RWPE2 (cell line): ENCODE measurements at places on chromosomes 2 and 18.

DNA sequence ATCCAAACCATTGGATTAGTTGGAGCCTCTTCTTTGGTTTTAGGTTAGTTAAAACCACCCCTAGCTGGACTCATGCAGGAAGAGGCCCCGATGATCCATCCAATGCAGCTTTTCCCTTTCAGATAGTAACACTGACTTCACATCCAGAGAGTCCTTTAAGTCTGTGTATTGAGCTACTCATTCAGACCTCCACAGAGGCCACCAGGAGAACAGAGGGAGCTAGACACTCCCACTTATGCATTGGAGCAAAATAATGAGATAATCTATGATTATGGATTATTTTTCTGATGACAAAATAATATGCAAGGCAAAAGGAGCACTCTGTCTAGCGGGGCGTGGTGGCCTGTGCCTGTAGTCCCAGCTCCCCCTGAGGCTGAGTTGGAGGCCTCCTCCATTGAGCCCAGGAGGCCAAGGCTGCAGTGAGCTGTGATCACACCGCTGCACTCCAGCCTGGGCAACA is 1.6 kb upstream of the ROCK2 start:
- peaks cover 14% of the 10 kb centered on the region for H3K4me1 ChIP-seq

- H3K4me1 ChIP-seq, result no peaks in the 10 kb centered on the region
- H3K27ac ChIP-seq, result no peak overlapping the region
- DNase-seq, result no peak
Observed at GRCh38 chr2:70960833-70961647, 17.4 kb upstream of the ANKRD53 start.

DNA sequence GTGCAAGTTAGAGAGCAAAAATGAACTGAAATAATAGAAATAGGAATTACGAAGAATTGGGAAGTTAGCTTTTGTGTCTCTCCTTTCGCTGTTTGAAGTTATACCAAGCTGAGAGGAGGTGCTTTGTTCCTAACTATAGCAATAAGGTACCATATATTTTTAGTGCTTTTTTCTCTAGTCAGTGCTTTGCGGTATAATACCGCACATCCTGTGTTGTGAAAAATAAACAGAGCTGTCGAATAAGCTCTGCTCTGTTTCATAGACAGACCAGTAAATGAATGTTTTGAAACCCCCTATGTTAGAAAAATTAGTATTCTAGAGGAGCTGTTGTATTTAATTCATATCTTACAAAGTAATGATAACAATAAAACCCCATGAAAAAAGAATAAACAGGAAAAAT is 130.8 kb downstream of the MAP4K4 start:
- no peak overlapping the region for H3K4me3 ChIP-seq
- peaks cover 45% of the 10 kb centered on the region for H3K4me1 ChIP-seq
- H3K36me3 ChIP-seq, result peaks cover 84% of the 10 kb centered on the region
- peak overlapping the region; percentile 88 for H3K27ac ChIP-seq
- H3K27me3 ChIP-seq, result no peaks in the 10 kb centered on the region
- DNase-seq, result no peak

DNA sequence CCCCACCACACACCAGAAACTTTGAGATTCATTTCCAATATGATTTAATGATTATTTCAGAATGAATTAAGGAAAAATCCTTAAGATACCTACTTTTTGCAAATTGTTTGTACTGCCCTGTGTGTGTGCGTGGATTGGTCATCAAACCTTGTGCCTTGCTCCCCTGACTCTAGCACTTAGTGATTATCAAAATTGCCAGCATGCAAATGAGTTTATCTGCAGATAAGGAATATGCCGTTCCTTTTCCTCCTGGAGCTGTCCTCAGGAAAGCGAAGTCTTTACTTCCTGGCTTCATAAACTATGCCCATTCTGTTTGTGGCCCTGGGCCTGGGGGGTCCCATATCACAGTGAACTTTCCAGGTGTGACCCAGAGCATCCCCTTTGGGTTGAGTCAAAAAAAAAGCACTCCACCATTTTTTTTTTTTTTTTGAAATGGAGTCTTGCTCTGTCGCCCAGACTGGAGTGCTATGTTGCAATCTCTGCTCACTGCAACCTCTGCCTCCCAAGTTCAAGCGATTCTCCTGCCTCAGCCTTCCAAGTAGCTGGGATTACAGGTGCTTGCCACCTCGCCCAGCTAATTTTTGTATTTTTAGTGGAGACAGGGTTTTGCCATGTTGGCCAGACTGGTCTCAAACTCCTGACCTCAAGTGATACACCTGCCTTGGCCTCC is 11.4 kb downstream of the CHMP1B start:
- H3K27me3 ChIP-seq, result no peaks in the 10 kb centered on the region
- H3K4me1 ChIP-seq, result peaks cover 24% of the 10 kb centered on the region
- H3K27ac ChIP-seq, result no peak overlapping the region
- no peak overlapping the region for H3K4me3 ChIP-seq
- no peak for DNase-seq

- DNase-seq, result no peak
- H3K36me3 ChIP-seq, result no peaks in the 10 kb centered on the region
- H3K4me1 ChIP-seq, result peaks cover 4% of the 10 kb centered on the region
Observed at GRCh38 chr2:223523551-223524001, 78.6 kb downstream of the SCG2 start.

DNA sequence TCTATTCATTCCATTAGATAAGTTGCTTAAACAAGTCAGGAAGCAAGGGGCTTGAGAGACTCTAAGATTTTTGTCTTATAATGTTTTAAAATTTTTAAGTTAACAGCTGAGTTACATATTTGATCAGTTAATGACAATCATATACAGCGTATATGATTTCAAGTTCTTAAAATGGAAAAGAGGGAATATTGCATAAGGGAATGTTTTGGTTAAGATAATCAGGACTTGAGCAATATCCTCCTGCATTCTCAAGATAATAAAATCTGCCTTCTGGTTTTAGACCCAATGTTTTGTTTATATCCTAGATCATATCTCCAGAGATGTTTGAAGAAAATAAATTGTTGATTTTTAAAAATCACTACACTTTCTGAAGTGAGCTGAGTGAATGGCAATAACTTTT is 13.4 kb upstream of the DYNC1I2 start:
- H3K36me3 ChIP-seq, result no peaks in the 10 kb centered on the region
- H3K27me3 ChIP-seq, result no peaks in the 10 kb centered on the region
- DNase-seq, result no peak
- H3K27ac ChIP-seq, result no peak overlapping the region
- no peaks in the 10 kb centered on the region for H3K4me1 ChIP-seq

DNA sequence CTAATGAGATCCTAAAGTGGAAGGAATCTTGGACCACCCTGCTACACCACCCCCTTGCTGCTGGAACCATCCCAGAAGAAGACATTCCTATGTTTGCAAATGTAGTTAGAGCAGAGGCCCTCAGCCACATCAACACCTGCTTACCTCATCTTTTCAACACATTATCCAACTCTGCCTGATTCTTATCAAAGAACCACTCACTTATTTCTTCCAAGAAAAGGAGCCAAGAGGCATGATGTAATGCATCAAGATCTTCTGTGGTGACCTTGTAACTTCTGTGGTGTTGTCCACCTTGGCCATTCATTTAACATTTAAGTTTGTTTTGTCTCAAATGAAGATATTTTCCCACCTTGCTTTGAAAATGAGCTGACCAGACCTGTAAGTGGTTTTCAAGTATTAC is 338.1 kb downstream of the CTNNA2 start:
- no peak for DNase-seq
- H3K4me3 ChIP-seq, result no peak overlapping the region
- H3K27ac ChIP-seq, result no peak overlapping the region

GRCh38 chr18:48918660-48919456 is 31.9 kb downstream of the SMAD7 start:
- H3K4me3 ChIP-seq, result no peak overlapping the region
- DNase-seq, result no peak
- H3K4me1 ChIP-seq, result peaks cover 18% of the 10 kb centered on the region
- H3K27me3 ChIP-seq, result no peaks in the 10 kb centered on the region
- H3K36me3 ChIP-seq, result peaks cover 25% of the 10 kb centered on the region
- H3K27ac ChIP-seq, result no peak overlapping the region

GRCh38 chr18:76620321-76621170 is 125.5 kb upstream of the ZNF516 start:
- no peak overlapping the region for H3K27ac ChIP-seq
- peaks cover 19% of the 10 kb centered on the region for H3K4me1 ChIP-seq
- H3K27me3 ChIP-seq, result no peaks in the 10 kb centered on the region

- H3K4me3 ChIP-seq, result no peak overlapping the region
- no peak for DNase-seq
- no peaks in the 10 kb centered on the region for H3K36me3 ChIP-seq
- H3K27me3 ChIP-seq, result no peaks in the 10 kb centered on the region
- no peak overlapping the region for H3K27ac ChIP-seq
Observed at GRCh38 chr18:51234117-51235008, 36.9 kb upstream of the MEX3C start.

- no peak for DNase-seq
- no peaks in the 10 kb centered on the region for H3K27me3 ChIP-seq
- no peaks in the 10 kb centered on the region for H3K4me1 ChIP-seq
- H3K27ac ChIP-seq, result no peak overlapping the region
- H3K4me3 ChIP-seq, result no peak overlapping the region
Observed at GRCh38 chr2:238793801-238794449, 54.0 kb upstream of the TWIST2 start.

DNA sequence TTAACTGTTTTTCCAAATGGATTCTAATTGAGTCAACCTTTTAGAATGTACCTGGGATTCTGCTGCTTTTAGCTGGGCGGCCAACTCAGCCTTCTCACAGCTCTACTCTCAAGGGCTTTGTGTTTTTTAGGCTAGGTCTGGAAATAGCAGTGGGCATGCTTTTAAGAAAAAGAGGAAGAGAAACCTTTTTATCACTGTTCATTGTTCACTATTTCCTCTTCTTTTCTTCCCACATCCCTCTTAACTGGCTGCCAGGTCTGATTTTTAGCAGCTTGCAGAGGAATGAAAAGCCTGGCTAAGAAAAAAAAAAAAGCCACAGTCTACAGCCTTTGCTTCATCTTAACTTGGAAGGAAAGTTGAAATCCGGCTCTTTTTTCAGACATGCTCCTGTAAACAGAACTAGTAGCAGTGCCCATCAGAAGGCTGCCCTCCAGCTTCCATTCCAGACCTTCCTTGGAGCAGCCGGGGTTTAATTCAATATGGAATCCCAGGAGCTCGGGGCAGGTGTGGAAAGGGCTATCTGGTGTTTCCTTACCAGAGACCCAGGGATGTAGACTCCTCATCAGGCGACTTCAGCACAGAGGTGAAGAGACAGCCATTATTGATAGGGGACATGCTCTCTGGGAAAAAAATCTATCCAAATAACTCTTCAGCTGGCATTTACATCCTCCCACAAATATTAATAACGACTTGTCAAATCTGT is 230.7 kb downstream of the MYO3B start:
- H3K27me3 ChIP-seq, result no peaks in the 10 kb centered on the region
- no peaks in the 10 kb centered on the region for H3K36me3 ChIP-seq
- H3K27ac ChIP-seq, result no peak overlapping the region
- H3K4me3 ChIP-seq, result no peak overlapping the region
- H3K4me1 ChIP-seq, result no peaks in the 10 kb centered on the region

DNA sequence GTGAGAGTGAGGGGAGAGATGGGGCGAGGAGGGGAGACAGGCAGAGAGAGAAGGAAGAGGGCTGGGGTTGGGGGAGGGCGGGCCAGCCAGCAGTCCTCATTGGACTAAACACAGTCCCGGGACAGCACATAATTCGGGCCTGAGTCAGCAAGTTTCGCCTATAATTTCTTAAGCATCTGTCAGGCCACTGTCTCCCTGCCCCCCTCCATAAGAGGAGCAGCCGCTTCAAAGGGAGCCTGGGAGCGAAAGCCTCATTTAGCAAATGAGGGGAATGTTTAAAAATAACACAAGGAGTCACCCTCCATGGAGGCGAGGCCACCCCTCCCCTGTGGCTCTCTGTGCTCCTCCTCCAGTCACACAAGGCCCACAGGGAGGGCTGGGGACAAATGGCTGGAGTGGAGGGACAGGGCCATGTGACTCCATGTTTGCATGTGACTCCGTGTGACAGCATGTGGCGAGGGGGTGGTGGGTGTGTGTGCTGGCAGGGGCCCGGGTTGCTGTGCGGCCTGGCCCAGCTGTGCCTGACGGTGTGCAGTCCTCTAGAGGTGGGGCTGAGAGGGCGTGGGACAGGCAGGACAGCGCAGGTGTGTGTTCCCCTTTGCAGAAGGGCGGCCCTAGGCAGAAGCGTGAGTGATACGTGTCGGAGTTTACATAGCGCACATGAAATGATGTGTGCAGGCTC is 162.4 kb downstream of the CELF4 start:
- no peaks in the 10 kb centered on the region for H3K36me3 ChIP-seq
- no peak for DNase-seq
- H3K4me3 ChIP-seq, result no peak overlapping the region
- H3K4me1 ChIP-seq, result peaks cover 9% of the 10 kb centered on the region
- no peaks in the 10 kb centered on the region for H3K27me3 ChIP-seq
- peak overlapping the region; percentile 20 for H3K27ac ChIP-seq

DNA sequence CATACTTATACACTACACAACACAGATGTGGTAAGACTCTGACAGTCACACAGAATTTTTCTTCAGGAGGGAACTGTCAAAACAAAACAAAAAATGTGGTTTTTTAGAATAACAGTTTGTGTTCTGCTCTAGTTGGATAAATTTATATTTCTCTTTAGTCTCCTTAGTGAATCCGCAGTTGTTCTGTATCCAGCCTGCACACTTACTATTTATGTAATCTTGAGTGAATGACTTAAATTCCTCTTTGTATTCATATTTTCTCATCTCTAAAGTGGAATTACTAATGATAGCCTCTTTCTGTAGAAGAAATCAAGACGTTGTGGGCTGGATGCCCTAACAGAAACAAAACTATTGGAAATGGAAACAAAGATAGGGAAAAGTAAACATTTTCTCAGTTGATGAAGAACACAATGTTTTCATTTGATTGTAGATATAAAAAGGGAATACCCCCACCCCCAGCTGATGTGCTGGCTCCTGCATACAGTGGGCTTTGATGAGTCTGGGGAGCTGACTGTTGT is 375.2 kb downstream of the TRIB2 start:
- no peaks in the 10 kb centered on the region for H3K36me3 ChIP-seq
- DNase-seq, result no peak
- no peaks in the 10 kb centered on the region for H3K27me3 ChIP-seq
- no peak overlapping the region for H3K4me3 ChIP-seq

DNA sequence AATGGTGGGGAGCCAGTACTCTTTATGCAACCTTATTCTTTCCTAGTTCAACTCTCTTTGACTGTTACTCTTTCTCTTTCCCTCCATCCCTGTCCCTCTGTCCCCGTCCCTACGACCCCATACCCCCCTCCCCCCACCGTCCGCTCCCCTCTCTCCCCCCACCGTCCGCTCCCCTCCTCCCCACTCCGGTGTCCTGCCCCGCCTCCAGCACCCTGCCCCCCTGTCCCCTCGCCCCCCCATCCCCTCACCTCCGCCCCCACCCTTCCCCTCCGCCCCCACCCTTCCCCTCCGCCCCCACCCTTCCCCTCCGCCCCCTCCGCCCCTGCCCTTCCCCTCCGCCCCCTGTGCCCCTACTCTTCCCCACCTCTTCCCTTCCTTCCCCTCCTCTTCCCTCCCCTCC is 128.4 kb downstream of the LPIN1 start:
- no peaks in the 10 kb centered on the region for H3K4me1 ChIP-seq
- H3K27ac ChIP-seq, result no peak overlapping the region
- no peak overlapping the region for H3K4me3 ChIP-seq
- no peak for DNase-seq
- H3K27me3 ChIP-seq, result no peaks in the 10 kb centered on the region

GRCh38 chr2:221034973-221035372 is 537.1 kb downstream of the EPHA4 start:
- no peaks in the 10 kb centered on the region for H3K4me1 ChIP-seq
- no peaks in the 10 kb centered on the region for H3K27me3 ChIP-seq
- H3K4me3 ChIP-seq, result no peak overlapping the region
- no peaks in the 10 kb centered on the region for H3K36me3 ChIP-seq
- no peak overlapping the region for H3K27ac ChIP-seq

- H3K36me3 ChIP-seq, result no peaks in the 10 kb centered on the region
- no peak overlapping the region for H3K4me3 ChIP-seq
- DNase-seq, result peak; percentile 28
- H3K27me3 ChIP-seq, result no peaks in the 10 kb centered on the region
- no peaks in the 10 kb centered on the region for H3K4me1 ChIP-seq
Observed at GRCh38 chr2:23693606-23693951, 233.3 kb downstream of the ATAD2B start.
